ENCODE measurements at places on chromosomes 1 and 21.

DNA sequence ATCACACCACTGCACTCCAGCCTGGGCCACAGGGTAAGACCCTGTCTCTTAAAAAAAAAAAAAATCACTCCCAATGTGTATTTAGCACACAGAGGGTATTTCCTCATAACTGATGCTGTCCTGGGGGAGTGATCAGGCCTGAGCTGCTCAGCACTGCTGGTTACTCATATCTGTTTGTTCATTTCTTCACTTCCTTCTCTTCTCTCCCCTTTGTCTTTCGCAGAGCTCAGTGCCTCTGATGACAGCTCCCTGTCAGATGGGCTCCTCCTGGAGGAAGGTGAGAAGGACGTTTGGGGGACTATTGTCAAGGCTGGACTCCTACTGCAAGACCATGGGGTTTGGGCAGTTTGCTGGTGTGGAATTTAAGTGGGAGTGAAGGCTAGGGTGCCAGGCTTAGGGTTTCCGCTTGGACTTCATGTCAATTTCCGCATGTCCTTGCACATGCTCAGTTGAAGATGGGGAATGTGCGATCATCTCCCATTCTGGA is 13.0 kb downstream of the INAVA start:
- DNase-seq: no peak

- no peak for DNase-seq
Measured at GRCh38 chr1:234583755-234584419, 26.1 kb downstream of the IRF2BP2 start.

DNA sequence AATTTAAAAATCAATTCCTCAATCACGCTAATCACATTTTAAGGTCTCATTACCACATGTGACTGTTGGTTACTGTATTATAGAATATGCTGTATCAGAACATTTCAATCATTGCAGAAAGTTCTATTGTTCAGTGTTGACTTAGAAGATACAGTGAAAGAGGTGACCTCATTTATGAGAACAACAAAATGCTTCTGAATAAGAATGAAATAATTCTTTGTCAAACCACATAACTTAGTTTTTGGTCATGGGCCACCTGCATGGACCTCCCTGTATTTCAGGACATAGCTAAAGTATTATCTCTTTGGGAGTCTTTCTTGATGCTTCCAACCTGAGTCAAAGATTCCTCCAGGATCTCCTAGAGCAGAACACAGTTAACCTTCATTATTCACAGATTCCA is 22.3 kb downstream of the MFSD2A start:
- no peak for DNase-seq

DNA sequence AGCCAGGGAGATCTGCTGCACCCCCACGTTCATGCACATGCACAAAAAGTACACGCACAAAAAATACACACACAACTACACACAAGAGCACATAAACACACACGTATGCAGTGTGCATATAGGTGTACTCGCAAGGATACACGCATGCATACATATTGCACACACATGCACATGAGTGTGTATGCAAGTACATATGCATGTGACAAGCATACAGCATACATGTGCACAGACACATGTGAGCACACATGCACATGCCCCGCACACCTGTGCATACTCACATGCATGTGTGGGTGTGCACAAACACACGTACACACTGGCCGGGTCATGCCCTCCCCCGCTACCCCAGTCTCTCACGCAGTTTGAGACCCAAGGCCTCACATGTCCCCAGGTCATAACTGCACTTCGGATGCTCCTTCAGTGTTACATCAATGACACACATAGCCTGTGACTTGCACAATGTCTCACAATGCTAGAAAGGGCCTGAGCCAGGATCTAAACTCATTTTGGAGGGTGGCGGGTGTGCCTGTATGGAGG is 52.6 kb downstream of the FOXO6 start:
- DNase-seq: no peak

GRCh38 chr1:245921417-245921816 is 585.7 kb downstream of the SMYD3 start:
- no peak for DNase-seq

GRCh38 chr1:15303935-15304334 is 56.9 kb downstream of the FHAD1 start:
- DNase-seq: no peak

GRCh38 chr1:72394457-72394856 is 112.1 kb upstream of the NEGR1 start:
- DNase-seq: no peak

GRCh38 chr1:170196490-170197236 is 50.9 kb downstream of the NTMT2 start:
- no peak for DNase-seq

DNA sequence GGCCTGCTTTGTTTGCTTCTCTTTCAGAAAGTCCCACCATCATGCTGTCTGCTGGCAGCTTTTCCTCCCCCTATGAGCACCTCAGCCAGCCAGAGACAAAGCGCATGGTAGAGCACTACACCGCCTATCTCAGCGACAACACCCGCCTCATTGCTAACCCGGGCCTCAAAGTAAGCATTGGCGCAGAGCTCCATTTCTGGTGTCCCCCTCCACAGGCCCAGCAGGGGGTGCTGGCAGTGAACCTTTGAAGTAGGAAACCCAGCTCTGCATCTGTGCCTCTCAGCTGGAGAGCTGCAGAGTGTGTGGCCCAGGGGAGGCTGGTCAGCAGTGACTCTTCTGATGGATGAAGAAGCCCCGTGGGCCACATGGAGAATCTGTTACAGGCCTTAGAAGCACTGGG is 81.2 kb upstream of the RAVER2 start:
- DNase-seq: no peak

- DNase-seq: no peak
Measured at GRCh38 chr1:226302731-226303130, 6.2 kb downstream of the LIN9 start.

DNA sequence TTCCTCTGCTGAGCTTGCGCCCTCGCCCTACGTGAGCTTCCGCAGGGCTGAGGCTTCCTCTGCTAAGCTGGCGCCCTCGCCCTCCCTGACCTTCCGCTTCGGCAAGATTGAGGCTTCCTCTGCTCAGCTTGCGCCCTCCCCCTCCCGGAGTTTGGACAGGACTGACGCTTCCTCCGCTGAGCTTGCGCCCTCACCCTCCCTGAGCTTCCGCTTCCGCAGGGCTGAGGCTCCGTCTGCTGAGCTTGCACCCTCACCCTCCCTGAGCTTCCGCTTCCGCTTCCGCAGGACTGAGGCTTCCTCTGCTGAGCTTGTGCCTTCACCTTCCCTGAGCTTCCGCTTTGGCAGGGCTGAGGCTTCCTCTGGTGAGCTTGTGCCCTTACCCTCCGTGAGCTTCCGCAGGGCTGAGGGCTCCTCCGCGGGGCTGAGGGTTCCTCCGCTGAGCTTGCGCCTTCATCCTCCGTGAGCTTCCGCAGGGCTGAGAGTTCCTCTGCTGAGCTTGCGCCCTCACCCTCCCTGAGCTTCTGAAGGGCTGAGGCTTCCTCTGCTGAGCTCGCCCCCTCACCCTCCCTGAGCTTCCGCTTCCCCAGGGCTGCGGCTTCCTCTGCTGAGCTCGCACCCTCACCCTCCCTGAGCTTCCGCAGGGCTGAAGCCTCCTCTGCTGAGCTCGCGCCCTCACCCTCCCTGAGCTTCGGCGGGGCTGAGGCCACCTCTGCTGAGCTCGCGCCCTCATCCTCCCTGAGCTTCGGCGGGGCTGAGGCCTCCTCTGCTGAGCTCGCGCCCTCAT is 753.6 kb upstream of the TPTE start:
- DNase-seq: no peak

DNA sequence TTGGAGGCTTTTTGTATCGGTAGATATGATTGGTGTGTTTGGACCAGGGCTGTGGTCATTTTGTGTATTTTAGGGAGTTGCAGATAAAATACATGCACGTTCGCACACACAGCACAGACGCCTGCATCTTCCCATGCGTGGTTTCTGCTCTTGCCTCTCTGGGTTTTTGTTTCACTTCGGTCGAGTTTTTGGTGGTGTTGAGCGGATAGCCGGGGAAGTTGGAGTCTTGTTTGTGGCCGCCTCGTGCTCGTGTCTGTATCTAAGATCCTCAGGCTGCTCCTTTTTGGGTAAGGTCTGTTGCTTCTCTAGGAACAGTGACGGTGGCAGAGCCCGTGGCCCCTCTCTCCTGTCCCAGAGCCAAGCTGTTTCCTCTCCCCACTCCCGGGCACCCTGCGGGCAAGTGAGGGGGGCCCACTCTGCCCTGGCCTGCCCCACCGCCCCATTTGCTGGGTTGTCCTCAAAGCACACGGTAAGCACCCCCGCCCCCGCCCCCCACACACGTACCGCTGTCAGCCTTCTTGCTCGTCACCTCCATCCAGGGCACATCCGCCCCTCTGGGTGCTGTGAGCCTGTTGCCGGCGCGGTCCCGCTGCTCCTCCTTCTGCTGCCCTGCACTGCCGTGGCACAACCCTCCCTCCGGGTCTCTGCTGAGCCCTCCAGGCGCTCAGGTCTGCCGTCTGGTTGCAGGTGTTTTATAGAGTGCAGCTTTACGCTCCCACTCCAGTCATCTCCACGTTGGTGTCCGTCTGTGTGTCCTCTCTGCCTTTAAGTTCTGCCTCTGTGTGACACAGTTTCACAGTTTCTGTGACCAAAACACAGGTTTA is 51.9 kb downstream of the AGPAT3 start:
- no peak for DNase-seq

- DNase-seq: no peak
Measured at GRCh38 chr1:33250724-33251123, 5.6 kb upstream of the ZNF362 start.

GRCh38 chr1:116989835-116990234 is 11.7 kb upstream of the CD101 start:
- DNase-seq: no peak

- DNase-seq: no peak
Measured at GRCh38 chr1:220775240-220775853, 11.4 kb upstream of the MTARC1 start.

DNA sequence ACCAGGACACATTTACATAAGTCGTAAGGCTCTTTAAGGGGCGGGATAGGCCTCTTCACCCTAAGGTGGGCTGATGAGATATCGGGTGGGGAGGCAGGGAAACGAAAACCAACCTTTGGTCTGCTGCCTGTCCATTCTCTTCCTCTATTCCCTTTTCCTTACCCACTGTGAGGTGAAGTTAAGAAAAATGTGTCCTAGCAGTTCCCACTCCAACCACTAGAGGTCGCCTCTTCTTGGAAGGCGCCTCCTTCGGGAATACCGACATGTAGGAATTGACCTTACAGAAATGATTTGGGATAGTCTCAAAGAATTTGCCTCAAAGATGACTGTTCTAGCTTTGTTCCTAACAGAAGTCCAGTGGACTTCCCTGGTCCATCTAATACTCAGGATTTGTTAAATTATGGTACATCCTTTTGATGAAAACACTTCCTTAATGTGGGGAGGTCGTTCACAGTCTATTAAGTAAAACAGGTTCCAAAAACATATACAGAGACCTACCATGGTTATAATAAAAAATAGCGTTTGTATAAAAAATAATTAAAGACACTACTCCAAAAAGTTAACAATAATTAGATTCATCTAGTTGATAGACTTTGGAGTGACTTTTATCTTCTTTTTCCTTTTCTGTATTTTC is 14.1 kb downstream of the AZIN2 start:
- DNase-seq: peak; percentile 7

DNA sequence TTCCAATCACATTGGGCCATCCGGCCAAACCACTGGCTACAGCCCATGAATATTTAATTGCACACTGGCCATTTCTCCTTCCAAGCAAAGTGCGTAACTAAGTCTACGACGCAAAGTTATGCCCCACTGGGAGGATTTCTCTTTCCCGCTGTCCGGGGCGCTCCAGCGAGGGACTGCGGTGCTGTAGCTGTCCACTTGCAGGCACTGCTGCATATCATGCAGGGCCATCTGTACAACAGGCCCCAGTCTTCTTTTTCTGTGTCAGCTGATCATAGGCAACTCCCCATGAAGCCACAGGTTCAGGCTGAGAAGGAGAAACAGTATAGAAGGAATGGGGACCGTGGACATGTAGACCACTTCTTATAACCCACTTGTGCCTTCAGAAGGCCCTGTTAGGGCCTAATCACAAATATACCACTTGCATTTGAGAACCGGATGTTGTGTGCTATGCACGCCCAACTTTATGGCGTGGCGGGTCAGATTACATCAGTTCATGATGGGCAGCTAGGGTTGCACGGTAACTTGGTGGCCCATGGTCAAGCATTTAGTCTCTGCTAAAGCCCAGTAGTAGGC is 58.0 kb downstream of the ADSS2 start:
- no peak for DNase-seq

- no peak for DNase-seq
Measured at GRCh38 chr21:44763451-44764318, 37.9 kb downstream of the UBE2G2 start.

- no peak for DNase-seq
Measured at GRCh38 chr1:64203420-64203819, at the start of gene UBE2U. UBE2U (plus strand) TSS chr1:64203623; CDS start chr1:64204051, 428 bp downstream.

GRCh38 chr1:52658795-52659194 is 25.8 kb downstream of the SHISAL2A start:
- no peak for DNase-seq

DNA sequence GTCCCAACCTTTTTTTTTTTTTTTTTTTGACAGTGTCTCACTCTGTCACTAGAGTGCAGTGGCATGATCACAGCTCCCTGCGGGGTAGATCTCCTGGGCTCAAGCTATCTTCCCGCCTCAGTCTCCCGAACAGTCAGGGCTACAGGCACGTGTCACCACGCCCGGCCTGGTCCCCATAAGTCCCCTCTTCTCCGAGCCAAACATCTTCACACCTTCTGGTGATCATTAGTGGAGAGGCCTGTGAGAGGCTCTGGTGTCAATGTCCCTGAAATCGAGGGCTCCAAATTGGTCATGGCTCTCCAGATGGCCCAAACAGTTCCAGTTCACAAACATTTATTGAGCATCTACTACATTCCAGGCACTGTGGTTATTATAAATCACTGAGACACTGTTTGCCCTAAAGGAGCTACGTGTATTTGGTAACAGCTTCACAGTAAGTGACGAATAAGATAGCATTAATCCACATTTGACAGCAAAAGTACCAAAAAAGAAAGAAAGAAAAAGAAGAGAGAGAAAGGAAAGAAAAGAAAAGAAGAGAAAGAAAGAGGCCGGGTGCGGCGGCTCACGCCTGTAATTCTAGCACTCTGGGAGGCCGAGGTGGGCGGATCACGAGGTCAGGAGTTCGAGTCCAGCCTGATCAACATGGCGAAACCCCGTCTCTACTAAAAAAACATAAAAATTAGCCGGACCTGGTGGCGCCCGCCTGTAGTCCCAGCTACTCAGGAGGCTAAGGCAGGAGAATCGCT is 867 bp upstream of the TIMM17A start:
- no peak for DNase-seq

GRCh38 chr1:2570332-2570731 is 14.2 kb downstream of the TNFRSF14 start:
- DNase-seq: no peak

DNA sequence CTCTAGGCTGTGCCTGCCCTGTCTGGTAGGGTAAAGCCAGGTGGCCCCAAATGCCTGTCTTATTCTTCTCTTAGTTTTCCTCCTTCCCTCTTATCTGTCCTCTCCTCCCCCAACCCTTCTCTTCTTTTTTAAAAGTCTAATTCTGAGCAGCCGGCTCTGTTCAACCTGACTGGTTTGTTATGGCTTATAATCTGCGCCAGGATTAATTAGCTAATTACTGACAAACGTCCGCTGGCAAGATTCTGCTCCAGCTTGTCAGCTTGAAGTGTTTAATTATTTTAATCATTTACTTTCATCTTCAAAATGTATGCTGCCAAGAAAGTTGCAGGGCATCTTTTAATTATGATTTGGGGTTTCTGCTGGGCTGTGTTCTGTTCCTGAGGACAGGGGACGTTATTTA is 27.2 kb upstream of the PSMB2 start:
- no peak for DNase-seq

Measured in GOT3 (cell line).